ENCODE measurements at places on chromosomes 1 and 21. TPM values are rescaled to one million over a fixed set of nuclear protein-coding genes. Genes with fewer than 3 reads are reported as not detected.

Gene PEX19
- total RNA-seq, result 43.6 TPM

Gene DIO1
- total RNA-seq, result not detected

Gene PEX10
- 28.4 TPM for total RNA-seq

Gene PGLYRP4
- total RNA-seq, result not detected

Gene AUNIP
- 1.7 TPM for total RNA-seq

Gene PRDX1
- total RNA-seq, result 559 TPM

Gene ACAP3
- total RNA-seq, result 35.4 TPM

Gene GPX7
- 36.6 TPM for total RNA-seq

Gene SYCP1
- not detected for total RNA-seq

Gene FAM72A
- 4.4 TPM for total RNA-seq

Gene PODN
- total RNA-seq, result 7.6 TPM

Gene PCAT6
- total RNA-seq, result not detected

Gene ADCY10
- 0.26 TPM for total RNA-seq

Gene KRTAP12-2
- not detected for total RNA-seq

Gene ADGRL2
- total RNA-seq, result 95.4 TPM

All from aortic smooth muscle cell (primary cell).